ENCODE measurements at places on chromosomes 3 and 15.

GRCh38 chr15:77181305-77182074, 110.6 kb upstream of the TSPAN3 start:
- DNase-seq = no peak

DNA sequence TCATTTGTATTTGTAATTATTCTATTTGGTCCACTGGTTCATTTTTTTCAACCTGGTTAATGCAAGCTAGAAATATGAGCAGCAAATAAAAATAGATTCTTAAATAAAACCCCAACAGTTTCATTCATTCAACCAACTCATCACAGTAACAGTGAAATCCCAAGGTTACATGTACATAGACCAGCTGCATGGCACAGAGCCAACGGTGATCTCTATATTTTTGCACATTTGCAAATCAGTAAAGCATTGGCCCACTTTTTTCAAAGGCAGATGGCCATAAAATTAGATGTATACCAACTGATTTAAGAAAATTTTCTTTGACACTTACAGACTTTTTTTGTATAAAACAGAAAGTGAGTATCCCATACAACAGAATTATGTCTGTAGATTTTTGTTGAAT, 49.3 kb downstream of the STRIT1 start:
- DNase-seq = peak; percentile 30

- DNase-seq = no peak
Observed at GRCh38 chr3:56086355-56086754, 381.9 kb downstream of the ERC2 start.

GRCh38 chr3:72538070-72538745, 310.0 kb downstream of the SHQ1 start:
- DNase-seq = no peak

DNA sequence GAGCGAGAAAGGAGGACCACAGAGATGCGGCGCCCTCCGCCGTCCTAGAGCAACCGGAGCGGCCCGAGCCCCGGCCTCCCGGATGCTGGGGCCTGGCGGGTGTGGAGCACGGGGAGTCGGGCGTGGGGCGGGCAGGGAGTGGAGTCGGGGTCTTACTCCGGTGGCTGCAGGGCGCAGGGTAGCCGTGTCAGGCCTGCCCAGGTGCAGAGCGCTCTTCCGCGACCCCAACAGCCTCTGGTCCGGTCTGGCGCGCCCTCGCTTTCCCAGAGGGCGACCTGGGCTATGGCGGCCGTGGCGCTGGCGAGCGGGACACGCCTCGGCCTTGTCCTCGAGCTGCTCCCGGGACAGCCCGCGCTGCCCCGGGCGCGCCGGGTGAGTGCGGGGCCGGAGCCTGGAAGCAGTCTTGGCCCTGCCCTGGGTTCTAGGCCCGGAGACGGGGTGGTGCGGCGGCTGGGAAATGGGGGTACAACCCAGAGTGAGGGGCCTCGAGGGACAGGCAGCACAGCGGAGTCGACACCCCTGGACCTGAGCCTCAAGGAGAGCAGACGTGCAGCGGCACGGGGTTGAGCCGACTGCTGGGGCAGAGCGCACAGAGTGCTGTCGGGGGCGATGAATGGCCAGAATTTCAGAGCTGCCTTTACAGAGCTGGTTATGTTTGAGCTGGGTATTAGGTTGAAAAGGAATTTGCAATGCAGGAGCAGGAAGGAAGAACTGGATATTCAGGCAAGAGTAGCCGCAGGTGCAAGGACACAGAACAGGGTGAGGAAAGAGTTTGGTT, at the start of gene ZNF662:
ZNF662 (plus strand) TSS at position 73 of the 778 bp plus-strand sequence. CDS start 1,973 bp downstream, outside the sequence.
- DNase-seq = peak; percentile 76

DNA sequence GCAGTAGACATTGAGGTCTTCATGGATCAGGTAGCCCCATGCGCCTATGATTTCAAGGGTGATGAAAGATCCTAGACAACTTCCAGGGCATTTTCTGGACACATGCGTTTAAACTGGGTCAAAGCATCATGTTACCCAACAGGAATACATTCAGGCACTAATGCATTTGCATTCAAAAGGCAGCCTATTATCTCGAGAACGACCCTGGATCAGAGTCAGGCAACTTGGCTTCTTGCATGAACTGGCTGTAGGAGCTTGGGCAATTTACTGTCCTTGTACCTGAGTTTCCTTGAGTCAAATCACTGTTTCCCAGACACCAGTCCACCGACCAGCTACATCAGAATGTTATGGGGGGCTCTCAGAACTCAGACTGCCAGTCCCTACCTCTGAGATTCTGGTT, 51.5 kb upstream of the CHST2 start:
- DNase-seq = no peak

DNA sequence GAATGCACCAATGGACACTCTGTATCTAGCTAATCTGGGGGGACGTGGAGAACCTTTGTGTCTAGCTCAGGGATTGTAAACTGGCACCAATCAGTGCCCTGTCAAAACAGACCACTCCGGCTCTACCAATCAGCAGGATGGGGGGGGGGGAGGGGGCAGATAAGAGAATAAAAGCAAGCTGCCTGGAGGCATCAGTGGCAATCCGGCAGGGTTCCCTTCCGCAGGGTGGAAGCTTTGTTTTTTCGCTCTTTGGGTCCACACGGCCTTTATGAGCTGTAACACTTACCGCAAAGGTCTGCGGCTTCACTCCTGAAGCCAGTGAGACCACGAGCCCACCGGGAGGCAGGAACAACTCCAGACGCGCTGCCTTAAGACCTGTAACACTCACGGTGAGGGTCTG, 827.1 kb downstream of the PLOD2 start:
- no peak for DNase-seq

GRCh38 chr15:31605467-31605931, 278.9 kb downstream of the KLF13 start:
- no peak for DNase-seq

- DNase-seq = no peak
Observed at GRCh38 chr3:154176036-154176435, 54.8 kb downstream of the ARHGEF26 start.

DNA sequence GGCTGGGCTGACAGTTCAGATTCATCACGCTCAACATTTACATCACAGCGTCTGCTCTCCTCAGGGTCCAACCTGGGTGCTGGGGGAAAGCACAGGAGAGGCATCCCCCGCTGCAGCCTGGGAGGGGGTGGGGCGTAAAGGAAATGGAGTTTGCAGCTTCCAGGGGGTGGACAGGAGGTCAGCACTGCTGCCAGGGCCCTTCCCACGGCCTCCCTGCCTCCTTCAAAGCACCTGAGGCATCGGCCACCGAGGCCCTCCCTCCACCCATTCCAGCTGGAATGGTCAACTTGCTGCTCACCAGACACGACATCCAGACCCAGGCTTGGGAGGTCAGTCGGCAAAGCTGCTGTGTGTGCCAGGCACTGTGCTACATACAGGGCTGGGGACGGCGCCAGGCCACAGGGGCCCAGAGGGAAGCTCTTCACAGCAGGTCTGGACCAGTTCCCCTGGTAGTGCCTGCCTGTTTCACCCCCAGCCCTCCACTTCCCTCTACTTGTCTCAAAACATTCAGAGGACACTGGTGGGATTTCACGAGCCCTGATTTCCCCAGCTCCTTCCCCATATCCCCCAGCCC, 120.7 kb downstream of the ANP32A start:
- peak; percentile 68 for DNase-seq

DNA sequence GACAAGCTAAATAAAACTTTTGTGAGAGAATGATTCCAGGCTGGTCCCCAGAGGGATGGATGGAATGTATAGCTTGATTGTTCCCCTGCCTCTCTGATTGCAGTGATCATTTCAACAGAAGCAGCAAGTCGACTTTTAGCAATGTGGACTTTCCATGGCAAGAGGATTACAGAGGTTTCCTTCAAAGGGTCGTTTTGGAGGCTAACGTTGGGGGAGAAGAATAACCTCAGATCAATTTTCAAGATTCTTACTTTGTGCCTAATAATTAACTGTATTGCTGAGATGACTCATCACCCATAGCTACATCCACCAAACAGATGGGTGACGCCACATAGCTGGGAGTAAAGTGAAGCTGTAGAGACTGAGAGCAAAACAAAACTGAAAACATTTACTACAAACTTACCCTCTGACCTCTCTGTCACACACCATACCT, 79.9 kb downstream of the GTPBP8 start:
- DNase-seq = no peak

- peak; percentile 67 for DNase-seq
Observed at GRCh38 chr3:149879872-149880271, 66.9 kb downstream of the RNF13 start.

DNA sequence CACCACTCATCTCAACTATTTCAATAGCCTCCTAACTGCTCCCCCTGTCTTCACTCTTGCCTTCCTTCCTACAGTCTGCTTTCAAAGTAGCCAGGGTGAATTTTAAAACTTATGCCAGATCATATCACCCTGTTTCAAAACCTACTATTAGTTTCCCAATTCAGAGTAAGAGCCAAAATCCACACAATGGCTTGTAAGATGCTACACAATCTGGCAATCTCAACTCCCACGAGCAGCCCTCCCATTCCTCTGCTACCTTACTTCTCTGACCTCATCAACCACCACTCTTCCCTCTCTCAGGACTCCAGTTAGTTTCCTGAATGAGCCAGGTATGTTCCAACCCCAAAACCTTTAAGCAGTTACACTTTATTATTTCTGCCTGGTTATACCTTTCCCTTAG, 62.5 kb downstream of the VPS13C start:
- DNase-seq = no peak

DNA sequence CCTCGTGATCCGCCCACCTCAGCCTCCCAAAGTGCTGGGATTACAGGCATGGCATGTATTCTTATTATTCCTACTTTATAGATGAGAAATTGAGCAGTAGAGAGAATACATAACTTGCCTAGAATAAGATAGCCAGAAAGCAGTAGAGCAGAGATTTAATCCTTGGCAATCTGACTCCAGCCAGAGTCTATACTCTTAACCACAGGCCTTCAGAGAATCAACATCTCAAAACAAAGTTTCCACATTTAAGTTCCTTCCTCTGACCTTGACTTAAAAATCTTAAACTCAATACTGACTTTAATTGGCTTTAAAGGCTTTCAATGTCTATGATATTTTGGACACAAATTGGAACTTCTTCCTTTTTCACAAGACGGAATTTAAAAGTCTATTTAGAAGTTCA, 37.1 kb downstream of the ZNF106 start:
- DNase-seq = no peak

DNA sequence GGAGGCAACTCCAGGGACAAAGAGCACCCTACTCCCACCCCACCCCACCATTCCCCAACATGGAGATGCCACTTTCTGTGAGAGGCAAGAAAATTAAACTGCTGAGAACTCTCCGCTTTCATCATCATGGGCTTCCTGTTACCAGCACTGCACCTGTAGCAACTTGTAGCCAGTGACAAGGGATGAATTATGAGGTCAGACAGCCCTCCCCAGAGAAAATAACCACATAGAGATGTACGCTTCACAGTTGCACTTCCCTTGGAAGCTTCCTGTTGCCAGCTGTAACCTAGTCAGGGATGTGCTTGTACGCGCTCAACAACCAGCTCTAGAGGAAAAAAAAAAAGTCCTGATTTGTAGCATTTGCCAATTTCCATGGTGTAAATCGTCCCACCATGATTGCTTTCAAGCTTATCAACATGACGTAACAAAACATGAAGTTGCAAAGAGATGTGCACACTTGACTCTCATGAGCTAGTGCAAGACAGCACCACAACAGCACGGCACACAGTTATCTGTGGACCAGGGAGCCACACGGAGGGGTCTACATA, 145.4 kb downstream of the RAB11A start:
- no peak for DNase-seq

- DNase-seq = no peak
Observed at GRCh38 chr15:57551715-57552677, 39.7 kb upstream of the MYZAP start.

DNA sequence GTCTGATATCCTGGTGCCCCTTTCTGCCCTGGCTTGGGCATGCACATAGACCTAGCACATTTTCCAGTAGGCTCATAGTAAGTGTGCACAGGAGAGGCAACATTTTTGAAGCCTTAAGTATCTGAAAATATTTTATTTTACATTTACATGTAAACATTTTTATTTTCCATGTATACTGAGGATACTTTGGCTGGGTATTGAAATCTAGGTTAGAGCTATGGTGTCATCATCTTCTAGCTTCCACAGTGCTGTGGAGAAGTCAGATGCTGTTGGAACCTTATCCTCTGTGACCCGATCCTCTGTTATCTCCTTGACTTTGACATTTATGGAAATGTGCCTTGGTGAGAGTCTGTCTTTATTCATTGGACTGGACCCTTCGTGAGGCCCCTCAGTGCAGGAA, 74.1 kb downstream of the PLXNA1 start:
- DNase-seq = no peak
